ENCODE measurements at places on chromosomes 7 and 10.

DNA sequence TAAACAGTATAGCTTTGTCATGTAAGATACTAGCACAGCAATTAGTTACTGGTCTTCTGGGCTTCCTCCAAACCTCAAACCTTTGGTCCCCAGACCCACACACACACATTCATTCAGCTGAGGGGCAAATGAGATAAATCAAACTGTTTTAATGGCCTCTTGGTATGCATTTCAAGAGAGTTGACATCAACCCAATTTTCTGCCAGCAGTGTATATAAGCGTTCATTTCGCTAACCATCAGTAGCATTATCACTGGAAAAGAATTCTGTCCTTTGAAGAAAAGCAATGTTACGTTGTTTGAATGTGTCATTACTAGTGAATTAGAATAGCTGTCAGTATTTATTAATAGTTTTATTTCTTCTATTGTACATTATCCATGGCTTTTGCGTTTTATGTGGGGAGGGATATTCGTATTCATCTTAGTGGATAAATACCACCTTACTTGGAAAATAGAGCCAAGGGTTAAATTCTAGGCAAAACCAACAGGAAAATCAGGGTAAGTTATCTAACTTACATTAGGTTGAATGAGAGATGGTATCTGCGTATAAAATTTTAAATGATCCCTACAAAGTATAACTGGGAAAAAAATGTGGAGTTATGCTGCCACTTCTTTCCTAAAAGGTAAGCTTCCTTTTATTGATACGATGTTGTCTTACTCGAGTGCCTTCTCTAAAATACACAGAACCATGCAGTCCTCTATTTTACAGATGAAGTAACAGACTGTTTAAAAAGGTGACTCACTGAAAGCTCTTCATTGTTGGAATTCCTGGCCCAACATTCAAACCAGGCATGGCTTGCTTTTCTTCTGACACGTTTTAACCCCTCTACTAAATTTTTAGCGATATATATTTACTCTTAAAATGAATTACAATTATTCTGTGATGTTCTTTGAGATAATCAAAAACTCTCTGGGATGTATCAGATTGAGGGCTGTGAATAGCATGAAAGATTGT, 2.0 kb upstream of the ZMYND11 start:
- DNase-seq, result no peak

DNA sequence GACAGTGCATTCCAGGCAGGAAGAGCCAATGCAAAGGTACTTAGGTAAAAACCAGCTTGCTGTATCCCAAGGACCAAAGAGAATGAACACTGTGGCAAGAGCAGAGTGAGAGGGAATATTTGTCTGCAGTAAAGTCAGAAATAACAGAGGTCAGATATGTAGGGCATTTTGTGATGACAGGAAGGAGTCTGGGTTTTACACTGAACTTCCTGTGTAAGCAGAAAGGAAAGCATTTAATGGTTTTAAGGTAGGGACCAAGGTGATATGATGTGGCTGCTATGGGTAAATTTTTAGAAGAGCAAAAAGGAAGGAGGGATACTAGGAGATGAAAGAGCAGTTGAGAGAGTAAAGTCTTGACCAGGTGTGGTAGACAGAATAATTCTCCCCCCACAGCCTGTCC, 10.1 kb downstream of the ABCB1 start:
- no peak for DNase-seq

- no peak for DNase-seq
Observed at GRCh38 chr7:38825721-38826440, 83.1 kb downstream of the VPS41 start.

DNA sequence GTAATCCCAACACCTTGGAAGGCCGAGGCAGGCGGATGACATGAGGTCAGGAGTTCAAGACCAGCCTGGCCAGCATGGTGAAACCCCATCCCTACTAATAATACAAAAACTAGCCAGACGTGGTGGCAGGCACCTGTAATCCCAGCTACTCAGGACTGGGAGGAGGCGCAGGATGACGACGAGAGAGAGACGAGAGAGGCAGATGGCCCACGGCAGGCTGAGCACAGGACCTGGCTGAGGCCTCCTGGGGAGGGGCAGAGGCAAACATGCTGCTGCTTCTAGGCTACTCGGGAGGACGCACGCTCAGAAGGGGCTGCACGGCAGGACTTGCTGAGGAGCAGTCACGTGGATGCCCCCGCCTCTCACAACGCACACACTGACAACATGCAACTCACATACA, 22.4 kb downstream of the DIP2C start:
- no peak for DNase-seq

DNA sequence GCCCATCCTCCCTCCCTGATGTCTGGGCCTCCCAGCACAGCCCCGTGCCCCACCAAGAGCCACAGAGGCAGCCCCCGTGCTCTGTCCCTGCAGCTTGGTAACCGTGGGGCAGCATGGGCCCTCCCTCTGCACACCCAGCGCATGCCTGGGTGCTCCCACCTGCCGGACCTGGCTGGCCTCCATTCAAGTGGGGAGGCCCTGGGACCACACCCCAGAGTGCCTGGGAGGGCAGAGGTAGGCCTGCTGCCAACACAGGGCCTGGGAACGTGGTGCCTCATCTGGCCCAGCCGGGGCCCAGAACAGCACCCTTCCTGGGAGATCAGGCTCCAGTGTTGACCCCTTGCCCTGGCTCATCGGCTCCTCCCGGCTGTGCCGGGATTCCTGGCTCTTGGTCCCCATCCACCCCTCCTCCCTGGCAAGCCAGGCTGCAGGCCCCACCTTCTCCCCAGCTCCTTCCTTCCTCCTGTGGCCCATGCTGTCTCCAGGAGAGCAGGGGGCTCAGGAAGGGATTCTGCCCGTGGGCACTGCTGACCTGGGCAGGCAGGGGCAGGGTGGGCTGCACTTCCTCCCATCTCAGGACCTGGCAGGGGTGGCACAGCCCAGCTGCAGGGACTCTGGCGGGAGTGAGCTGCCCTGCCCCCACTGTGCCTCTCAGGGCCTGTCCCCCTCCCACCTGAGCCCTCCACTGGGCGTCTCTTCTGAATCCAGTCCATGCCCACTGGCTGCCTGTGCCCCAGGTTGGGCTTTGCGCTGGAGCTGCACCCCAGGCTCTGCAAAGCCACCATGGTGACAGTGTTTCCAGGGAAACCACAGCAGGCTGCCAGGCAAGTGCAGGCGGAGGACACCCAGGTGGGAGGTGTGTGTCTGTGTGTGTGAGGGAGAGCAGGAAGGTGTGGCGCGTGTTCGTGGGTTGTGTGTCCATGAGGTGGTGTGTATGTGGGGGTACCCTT, 32.6 kb downstream of the PWWP2B start:
- DNase-seq, result no peak

DNA sequence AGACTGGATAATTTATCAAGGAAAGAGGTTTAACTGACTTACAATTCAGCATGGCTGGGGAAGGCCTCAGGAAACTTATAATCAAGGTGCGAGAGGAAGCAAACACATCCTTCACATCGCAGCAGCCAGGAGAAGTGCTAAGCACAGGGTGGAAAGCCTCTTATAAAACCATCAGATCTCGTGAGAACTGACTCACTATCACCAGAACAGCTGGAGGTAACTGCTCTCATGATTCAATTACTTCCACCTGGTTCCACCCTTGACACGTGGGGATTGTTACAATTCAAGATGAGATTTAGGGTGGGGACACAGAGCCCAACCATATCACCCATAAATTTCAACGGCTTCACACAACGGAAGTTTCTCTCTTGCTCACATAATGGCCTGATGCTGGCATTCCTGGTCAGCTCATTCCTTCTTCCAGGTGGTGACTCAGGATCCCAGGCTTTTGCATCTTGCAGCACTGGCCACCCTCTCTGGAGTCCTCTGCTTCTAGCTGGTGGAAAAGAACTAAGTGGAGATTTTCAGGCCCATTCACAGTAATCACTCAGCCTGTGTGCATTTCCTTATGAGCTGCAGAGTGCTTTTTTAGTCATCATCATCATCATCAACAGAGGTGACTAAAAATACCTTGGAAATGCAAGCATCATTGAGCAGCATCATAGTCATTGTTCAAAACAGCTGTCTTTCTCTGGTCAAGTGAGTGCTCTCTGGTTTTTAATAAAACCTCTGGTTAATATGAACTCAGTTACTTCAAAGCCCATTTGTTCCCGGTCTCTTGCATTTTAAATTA, 308.1 kb downstream of the SFMBT2 start:
- DNase-seq, result no peak

DNA sequence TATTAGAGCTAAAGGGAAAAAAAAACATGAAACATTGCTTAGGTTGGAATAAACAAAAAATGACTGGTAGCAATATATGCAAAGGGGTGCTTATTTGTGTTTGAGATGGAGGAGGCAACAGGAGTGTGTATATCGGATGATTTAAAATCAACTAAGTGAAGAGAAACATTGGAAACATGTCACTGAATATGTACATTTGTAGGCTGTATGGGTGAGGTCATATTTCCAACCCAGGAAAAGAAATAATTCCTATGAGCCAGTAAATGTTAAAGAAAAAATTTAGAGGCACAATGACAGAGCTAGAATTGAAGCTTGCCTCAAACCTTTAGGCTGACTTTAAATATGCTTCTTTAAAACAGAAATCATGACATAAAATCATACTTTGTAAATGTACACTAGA, 709.0 kb upstream of the SEMA3D start:
- no peak for DNase-seq

- DNase-seq, result no peak
Observed at GRCh38 chr7:150668472-150668911, 17.0 kb upstream of the GIMAP2 start.

GRCh38 chr7:102859799-102860125, 53.0 kb upstream of the LRRC17 start:
- DNase-seq, result no peak

DNA sequence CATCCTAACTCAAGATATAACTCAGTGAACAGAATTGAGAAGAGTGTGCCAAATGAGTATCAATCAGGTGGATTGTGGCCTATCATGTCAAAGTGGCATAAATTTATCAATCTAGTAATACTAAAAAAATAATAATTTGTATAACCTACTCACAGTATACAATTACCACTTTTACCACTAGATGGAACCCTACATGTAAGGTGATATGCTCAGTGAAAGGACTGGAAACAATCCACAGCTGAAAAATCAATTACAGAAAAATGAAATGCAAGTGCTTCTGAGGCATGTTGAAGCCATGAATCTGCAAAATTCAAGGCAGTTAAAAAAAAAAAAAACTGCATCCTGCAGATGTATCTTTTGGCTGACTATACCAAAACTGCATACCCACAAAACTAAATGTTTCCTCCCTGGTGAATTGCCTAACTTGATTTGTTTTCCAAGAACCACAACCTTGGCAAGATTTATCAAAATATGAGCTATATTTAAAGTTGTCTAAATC, 13.9 kb downstream of the ARHGAP19 start:
- no peak for DNase-seq

GRCh38 chr10:35578618-35578956, 26.6 kb upstream of the GJD4 start:
- no peak for DNase-seq

DNA sequence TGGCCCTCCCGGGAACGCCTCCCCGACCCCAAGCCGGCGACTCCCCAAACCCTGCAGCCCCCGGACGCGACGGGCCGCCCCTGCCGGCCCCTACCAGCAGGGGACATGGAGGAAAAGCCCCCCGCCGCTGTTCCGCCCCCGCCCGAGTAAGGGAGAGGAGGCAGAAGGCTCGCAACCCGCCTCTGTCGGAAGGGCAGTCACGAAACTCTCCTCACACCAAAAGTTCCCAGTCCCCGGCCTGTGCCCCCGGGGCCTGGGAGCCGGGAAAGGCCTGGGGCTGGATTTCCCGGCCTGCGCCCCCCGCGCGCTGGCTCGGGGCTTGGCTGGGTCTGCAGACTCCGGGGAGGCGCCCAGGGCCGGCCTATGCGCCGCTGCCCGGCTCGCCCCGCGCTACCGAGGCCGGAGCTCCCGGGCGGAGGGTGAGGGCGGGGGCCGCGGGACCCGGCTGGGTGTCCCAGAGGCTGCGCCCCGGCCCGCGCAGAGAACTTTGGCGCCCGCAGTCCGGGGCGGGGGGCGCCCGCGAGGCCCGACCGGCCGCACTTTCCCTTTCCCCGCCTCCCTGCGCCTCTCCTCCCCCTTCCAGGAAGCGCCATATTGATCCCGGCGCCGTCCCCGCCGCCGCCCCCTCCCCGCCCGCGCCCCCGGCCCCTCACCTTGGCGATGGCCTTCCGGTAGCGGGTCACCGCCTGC, 728 bp downstream of the PARD3 start:
- no peak for DNase-seq

- no peak for DNase-seq
Observed at GRCh38 chr10:104505521-104506042, 135.5 kb upstream of the SORCS3 start.

GRCh38 chr7:86916277-86916825, 143.1 kb downstream of the ELAPOR2 start:
- DNase-seq, result no peak

DNA sequence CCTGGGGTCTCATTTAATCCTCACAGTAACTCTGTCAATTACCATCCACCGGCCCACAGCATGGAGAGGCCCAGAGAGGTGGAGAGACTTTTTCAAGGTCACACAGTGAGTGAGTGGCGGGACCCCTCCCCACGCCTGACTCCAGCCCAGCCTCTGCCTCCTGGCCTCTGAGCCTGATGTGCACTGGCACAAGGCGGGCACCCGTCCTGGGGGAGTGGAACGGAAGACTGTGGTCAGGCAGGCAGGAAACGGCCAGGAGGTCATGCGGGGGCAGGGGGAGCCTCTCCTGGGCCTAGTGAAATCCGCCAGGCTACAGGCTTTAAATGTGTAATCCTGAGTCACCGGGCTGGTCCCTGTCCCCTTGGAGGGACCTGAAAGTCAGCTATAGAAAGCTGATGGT, 32.2 kb downstream of the ZCCHC24 start:
- DNase-seq, result peak; percentile 66

DNA sequence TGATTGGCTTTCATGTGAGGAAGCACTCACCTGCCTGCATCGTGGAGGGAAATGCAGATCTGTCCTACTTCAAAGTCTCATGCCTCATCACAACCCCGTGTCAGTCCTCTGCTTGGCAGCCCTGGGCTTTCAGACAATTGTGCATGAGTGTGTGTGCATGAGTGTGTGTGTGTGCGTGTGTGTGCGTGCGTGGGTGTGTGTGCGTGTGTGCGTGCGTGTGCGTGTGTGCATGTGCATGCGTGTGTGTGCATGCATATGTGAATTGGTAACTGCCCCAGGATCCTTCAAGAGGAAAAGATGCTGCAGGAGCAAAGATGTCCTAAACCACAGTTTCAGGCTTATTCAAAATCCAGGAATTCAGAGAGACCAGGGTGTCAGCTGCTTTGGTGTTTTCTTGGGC, 71.3 kb downstream of the LANCL2 start:
- no peak for DNase-seq

DNA sequence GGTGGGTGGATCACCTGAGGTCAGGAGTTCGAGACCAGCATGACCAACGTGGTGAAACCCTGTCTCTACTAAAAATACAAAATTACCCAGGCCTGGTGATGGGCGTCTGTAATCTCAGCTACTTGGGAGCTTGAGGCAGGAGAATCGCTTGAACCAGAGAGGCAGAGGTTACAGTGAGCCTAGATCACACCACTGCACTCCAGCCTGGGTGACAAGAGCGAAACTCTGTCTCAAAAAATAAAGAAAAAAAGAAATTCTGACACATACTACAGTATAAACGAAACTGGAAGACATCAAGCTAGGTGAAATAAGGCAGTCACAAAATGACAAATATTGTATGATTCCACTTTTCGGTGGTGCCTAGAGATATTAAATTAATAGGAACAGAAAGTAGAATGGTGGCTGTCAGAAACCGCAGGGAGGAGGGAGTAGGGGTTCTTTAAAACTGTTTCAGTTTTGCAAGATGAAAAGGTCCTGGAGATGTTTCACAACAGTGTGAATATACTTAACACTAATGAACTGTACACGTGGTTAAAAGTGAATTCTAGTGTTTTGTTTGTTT, 23.2 kb downstream of the PILRA start:
- DNase-seq, result no peak

- no peak for DNase-seq
Observed at GRCh38 chr10:29828956-29829355, 194.2 kb upstream of the SVIL start.

All from lower lobe of right lung (tissue), 2 donors.